GM12864 (cell line): ENCODE measurements at places on chromosomes 5 and 9.

- DNase-seq, result no peak
These were observed 55.7 kb upstream of the FAM120AOS start for GRCh38 chr9:93509084-93509483.

DNA sequence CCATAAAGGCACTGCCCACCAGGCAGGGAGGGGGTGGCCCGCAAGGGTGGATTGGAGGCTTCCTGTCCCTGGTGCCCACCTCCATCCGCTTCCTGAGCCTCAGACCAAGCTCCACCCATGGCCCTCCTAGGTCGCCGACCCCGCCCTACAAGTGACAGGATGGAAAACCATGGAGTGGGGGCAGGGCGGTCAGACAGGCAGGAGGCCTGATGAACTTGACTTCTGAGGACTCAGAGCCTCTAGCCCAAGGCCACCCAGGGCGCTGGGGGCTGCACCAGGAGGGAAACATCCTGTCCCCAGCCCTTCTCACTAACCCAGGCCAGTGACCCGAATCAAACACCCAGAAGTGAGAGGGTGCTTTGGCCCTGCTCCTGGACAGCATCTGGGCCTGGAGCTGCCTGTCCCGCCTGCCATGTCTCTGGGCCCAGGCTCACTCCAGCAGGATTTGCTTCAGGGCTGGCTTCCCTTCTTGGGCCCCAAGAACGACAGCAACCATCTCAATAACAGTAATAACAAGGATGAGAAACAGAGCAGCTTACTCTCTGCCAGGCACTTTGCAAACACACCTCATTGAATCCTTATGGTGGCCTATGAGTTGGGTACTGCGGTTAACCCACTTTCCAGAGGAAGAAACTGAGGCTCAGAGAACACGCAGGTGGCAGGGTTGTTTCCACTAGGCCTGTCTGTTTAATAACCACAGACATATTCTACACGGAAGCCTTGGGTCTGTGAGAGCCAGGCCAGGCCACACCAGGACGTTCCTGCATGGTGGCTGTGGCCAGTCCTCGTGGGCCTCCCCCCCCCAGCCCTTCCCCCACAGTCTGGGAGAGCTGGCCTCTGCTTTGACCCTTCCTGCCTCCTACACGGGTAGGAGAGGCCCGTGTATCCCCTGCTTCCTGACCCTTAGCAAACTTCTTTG is 4.4 kb upstream of the ST6GALNAC6 start:
- DNase-seq, result peak; percentile 76

DNA sequence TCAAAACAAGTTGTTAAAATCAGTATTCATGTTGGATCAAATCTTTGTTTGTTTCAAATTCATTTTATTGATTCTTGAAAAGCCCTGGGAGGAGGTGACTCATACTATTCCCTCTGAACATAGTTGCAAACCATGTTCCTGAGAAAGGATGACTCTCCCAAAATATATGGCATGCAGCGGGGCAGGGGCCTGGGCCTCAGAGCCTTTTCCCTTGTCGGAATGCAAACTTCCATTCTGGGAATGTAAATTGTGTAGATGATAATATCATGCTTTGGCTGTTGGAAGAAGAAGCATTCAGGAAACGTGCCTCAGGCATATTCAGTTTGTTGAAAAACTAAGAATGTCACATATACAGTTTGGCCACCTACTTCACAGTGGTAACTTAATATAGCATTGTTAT is 242.0 kb downstream of the AUH start:
- DNase-seq, result no peak

DNA sequence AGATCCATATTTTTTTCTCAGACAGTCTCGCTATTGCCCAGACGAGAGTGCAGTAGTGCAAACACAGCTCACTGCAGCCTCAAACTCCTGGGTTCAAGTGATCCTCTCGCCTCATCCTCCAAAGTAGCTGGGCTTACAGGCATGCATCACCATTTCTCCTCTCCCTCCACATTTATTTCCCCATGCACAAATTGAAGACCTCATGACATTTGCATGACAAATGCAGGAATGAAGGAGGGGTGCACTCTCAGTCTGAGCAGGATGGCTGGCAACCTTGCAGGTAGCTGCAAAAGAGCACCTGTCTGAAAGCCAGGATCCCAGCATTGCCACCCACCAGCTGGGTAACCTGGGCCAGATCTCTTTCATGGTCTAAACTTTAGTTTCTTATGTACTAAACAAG is 111.2 kb downstream of the SH3TC2 start:
- DNase-seq, result no peak

GRCh38 chr9:5382479-5382878 is 42.8 kb upstream of the RLN1 start:
- no peak for DNase-seq
